ENCODE measurements at places on chromosomes 12 and 14.

DNA sequence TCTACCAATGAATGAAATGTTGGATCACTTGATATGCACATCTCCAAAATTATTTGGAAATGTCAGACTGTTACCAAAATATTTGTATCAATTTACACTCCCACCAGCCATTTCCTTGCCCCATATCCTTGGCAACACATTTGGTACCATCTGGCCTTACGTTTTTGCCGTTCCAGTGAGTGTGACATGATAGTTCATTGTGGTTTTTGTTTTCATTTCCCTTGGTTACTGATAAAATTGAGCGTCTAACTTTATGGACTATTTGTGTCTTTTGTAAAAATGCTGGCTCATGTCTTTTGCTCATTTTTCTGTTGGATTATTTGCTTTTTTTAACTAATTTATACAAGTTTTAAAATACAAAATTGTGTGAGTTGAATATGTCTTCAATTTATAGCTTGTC lies 11.0 kb downstream of the KLHDC1 start:
- no peak for DNase-seq

DNA sequence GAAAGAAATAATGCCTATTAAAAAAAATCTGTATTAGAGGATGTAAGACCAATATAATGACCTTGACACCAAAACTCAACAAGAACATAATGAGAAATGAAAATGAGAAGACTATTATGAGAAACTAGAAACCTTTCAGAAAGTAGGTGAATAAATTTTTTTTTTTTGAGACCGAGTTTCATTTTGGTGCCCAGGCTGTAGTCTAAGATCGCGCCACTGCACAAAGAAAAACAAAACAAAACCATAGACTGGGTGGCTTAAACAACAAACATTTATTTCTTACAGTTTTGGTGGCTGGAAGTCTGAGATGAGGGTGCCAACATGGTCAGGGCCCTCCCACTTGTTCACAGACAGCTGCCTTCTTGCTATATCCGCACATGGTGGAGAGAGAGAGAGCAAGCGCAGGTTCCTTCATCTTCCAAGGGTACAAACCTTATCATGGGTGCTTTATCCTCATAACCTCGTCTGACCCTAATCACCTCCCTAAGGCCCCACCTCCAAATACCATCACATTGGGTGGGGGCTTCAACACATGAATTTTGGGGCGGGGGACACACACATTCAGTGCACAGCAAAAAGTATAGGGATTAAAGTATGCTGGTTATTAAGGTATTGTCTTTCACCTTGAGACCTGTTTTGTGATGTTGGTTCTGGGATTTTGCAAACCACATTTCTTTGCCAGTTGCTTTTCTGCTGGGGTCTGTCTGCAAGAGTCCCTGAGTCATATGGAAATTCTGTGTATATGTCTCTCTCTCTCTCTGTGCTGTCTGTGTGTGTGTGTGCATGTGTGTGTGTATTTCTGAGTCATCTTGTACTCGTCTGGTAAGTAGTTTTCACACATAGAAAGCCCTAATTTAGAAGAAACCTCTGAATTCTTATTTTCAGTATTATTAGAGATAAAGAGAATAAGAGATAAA lies 26.2 kb downstream of the ZCRB1 start:
- DNase-seq, result peak; percentile 68

GRCh38 chr14:52266782-52267181 lies 716 bp upstream of the PTGDR start:
- DNase-seq, result peak; percentile 69

GRCh38 chr14:88049266-88049665 lies 44.3 kb downstream of the GPR65 start:
- no peak for DNase-seq

- peak; percentile 33 for DNase-seq
These were observed 11.2 kb downstream of the BCL2L14 start for GRCh38 chr12:12081836-12082497.

DNA sequence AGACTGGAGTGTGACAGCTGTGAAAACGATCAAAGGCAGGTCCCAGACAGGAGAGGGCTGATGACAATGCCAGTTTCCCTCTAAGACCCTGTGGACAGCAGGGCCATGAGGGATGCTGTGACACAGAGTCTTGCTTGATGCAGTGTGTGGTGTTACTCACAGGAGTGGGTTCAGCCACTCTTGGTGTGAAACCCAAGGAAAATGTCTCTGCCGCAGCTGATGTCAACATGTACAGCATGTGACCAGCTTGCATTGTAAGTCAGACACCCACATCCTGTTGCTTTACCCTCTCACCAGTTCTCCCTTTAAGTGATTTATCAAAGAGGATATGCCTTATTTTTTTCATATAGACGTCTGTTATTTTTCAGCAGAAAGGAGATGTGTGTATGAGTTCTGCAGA lies 268.6 kb downstream of the BTG1 start:
- peak; percentile 55 for DNase-seq

- DNase-seq, result peak; percentile 65
These were observed 60.9 kb upstream of the RFLNA start for GRCh38 chr12:124233846-124234640.

DNA sequence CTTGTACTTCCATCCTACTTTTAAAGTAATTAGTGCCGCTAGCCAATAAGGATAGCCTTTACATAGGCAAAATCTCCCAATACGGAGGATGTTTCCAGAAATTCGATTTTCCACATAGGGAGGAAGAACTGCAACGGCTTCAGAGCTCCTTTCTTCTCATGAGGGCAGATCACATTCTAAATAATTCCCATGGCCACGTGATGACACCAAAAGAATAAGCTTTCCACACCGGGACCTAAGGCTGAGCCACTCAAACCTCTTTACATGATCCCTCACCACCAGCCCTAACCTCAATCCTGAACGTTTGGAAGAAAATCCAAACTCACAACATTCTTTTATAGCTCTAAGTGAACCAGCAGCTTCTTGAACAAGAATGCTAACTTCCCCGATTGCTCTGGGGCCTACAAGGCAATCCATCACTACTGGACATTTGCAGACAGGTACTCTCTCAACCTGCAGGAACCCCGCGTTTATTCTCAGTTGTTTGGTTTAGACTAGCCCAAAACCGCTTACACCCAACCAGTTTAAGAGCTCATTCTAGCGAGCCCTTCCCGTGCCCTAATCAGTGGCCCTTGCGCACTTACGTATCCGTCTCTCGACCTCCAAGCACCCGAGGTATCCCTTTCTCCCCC lies 884 bp downstream of the CAPRIN2 start:
- peak; percentile 26 for DNase-seq

DNA sequence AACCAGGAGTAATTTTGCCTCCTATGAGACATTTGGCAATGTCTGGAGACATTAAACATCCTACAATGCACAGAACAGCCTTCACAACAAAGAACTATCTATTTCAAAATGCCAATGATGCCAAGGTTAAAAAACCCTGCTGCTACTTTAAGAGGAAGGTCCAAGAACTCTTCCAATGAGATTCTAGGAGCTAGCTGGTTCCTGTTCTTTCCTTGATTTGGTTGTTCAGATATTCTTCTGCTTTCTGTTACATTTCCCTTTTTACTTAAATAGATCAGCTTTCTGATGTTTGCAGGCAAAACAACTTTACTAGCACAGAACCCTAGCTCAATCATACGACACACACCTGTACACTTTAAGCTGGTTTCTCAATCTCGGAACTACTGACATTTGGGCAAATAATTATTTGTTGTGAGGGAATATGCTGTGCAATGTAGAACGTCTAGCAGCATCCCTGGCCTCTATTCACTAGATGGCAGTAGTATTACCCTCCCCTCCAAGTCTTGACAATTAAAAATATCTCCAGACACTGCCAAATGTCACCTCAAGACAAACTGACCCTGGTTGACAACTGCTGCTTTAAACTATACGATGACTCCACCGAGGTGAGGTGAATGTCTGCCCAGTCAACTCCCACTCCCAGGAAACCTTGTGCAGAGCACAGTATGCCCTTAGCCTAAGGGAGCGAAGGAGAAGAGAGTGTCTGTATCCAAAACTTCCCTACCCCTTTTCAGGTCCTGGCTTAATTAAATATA lies 4.4 kb downstream of the BLTP3B start:
- peak; percentile 12 for DNase-seq

DNA sequence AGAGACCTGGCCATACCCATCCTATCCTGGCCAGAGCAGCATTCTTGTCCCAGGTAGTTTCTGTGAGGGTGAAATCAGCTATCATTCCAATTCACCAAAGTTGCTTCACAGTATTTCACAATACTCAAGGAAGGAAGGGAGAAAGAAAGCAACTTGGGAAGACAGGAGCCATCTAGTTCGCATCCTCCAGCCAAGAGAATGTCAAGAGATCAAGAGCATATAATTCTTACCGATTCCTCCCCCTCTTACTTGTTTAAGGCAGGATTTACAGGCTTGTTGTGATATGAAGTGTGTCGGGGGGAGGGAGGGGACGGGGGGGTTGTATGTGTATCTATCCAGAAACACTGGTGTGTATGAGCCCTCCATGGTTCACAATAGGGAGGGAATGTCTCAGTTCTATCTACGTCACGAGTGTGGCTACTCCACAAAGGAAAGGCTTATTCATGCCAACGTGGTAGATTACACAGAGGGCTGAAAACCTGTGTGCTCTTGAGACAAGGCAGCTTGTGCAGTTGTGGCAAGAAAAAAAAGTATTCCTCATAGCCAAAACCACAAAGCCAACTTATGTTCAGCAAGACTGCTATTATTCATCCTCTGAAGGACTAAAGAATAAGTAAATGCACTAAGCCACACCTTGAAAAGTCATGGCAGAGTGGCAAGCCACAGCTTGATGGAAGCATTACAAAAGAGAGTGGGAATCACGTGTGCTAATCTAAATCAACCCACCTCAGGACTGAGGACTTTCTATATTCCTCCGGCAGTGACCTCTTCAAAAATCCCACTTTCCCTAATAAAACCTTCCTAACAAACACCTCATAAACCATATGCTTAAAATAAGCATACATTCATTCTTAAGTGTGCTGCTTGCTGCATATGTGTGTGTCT lies 35.0 kb downstream of the CORO1C start:
- DNase-seq, result peak; percentile 100

DNA sequence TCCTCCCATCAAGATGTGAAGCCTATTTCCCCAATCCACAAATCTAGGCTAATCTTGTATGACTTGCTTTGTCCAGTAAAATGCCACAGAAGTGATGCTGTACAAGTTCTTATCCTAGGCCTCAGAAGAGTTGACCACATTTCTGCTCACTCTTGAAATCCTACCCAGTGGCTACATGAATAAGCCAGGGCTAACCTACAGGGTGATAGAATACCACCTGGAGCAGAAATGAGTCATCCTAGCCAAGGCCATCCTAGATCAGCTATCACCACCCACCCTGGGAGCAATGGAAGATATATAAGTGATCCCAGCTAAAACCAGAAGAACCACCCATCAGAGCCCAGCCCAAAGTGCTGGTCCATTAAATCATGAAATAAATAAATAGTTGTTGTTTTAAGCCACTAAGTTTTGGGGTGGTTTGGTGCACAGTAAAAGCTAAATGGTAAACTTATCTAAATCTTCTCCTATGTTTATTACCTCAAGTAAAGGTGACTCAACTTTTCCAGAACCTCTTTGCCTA lies 105.1 kb downstream of the RPS29 start:
- DNase-seq, result no peak

DNA sequence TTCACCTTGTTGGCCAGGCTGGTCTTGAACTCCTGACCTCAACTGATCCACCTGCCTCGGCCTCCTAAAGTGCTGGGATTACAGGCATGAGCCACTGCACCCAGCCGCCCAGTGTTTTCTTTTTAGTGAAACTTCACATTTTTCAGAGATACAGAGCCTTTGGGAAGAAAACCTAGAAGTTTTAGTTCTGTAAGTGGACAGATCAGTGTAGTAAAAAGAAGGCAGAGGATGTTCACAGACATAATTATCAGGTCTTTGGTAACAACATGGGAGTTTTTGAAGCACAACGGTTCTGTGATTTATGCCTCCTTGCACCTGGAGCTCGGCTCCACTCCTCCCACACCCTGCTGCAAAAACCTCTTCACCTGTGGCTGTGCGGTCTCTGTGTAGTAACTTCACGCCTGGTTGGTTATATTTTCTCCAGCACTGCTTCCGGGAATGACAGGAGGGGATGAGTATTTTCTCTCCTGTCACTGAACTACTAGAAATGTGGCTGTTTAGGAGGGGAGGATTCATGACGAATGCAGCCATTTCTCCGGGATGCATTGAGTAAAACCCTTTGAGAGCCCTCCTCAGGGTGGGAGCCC lies 67.0 kb downstream of the ARF6 start:
- DNase-seq, result no peak

- no peak for DNase-seq
These were observed 58.0 kb downstream of the NUAK1 start for GRCh38 chr12:106080791-106081170.

GRCh38 chr12:115623764-115624334 lies 653.6 kb downstream of the MED13L start:
- no peak for DNase-seq

- no peak for DNase-seq
These were observed 14.2 kb downstream of the SEL1L start for GRCh38 chr14:81519200-81520011.

DNA sequence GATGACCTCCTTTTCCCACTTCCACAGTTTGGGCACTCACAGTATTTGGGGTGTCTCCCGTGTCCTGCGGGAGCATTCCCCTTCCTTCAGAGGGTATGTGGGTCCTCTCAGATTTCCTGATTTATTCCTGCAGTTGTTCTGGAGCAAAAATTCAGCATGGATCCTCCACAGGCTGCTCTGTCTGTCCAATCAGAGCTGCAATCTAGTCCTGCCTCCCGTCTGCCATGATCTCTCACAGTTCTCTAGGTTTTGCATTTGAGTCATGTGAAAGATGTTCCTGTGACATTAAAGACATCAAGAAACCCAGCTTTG lies 435.9 kb downstream of the TMTC2 start:
- no peak for DNase-seq

- DNase-seq, result no peak
These were observed 11.1 kb upstream of the INF2 start for GRCh38 chr14:104678346-104678745.

DNA sequence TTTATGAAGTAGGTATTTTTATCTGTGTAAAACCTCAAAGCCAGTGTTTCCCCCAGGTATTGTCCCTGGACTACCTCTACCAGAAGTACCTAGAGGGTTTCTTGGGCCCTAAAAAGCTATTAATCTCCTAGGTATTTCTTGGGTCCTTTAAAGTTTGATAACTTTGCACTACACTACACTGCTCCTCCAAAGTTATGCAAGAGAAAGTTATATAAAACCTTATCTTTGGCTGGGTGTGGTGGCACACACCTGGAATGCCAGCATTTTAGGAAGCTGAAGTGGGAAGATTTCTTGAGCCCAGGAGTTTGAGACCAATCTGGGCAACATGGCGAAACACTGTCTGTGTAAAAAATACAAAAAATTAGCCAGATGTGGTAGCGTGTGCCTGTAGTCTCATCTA lies 34.9 kb downstream of the PTPN21 start:
- DNase-seq, result no peak

GRCh38 chr14:76575108-76575507 lies 186.2 kb upstream of the VASH1 start:
- DNase-seq, result no peak

- no peak for DNase-seq
These were observed 207.6 kb upstream of the FOXN3 start for GRCh38 chr14:89624500-89625156.

GRCh38 chr14:77645520-77646230 lies 29.2 kb upstream of the SPTLC2 start:
- peak; percentile 45 for DNase-seq

- DNase-seq, result no peak
These were observed 696.1 kb upstream of the TMEM132C start for GRCh38 chr12:127570793-127571360.
